ENCODE measurements at places on chromosomes 4 and X.
A peak's percentile ranks its signal among the peaks of the same experiment; 100 is the strongest.

GRCh38 chr4:76310683-76311082 is 4.2 kb downstream of the STBD1 start:
- DNase-seq, result no peak

DNA sequence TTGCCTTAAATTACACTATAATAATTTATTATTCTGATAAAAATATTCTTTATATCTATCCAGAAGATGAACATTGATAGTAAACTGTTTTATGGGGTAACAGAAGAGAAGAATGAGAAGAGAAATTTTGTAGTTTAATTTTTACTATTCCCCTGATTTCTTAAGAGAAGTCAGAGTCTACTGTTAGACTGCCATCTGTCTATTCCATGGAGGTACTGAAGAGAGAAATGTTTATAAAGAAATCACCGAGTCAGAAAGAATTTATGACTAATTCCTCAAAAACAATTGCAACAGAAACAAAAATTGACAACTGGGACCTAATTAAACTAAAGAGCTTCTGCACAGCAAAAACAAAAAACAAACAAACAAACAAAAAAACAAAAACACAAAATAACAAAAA is 149.9 kb downstream of the FGF16 start:
- DNase-seq, result no peak

- no peak for DNase-seq
Observed at GRCh38 chrX:122363112-122363795, 820.8 kb upstream of the GRIA3 start.

GRCh38 chrX:386768-387575 is at the start of gene PPP2R3B:
Gene PPP2R3B, minus strand, starts transcription at chrX:386907. Its CDS starts 216 bp downstream, at chrX:386691.
- peak; percentile 98 for DNase-seq

GRCh38 chrX:39930786-39931528 is 166.8 kb downstream of the BCOR start:
- DNase-seq, result no peak

DNA sequence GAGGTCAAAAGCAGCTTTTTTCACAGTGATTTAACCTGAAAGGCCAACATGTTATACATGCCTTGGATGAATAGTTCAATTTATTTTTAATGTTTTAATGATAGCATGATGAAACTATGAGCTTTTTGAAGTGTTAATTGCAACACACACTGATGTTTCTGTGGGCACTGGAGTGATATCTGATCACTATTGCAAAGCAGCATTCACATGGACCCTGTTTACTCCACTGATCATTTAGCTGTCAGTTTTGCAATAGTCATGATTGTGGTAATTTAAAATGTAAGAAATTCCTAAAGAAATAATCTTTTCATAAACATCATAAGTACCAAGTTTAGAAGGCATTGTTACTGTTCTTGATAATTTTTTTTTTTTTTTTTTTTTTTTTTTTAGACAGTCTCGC is 74.1 kb downstream of the ARSJ start:
- DNase-seq, result no peak

DNA sequence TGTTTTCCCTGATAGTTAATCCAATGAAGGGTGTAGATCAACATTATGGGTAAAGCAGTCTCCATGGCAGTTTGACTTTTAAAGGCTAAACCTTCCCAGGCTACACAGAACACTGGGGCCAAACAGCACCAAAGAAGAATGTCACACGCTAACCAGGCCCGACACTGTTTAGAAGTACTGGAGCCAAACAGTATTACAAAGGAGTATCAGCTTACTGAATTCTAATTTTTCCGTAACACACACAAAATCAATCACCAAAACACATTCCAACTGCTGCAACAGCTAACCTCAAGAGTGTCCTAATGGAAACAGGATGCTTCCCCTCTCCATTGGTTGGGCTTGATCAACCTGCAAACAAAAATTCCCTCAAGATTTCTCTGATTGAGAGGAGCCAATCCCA is 783.5 kb downstream of the PCDH18 start:
- DNase-seq, result no peak

DNA sequence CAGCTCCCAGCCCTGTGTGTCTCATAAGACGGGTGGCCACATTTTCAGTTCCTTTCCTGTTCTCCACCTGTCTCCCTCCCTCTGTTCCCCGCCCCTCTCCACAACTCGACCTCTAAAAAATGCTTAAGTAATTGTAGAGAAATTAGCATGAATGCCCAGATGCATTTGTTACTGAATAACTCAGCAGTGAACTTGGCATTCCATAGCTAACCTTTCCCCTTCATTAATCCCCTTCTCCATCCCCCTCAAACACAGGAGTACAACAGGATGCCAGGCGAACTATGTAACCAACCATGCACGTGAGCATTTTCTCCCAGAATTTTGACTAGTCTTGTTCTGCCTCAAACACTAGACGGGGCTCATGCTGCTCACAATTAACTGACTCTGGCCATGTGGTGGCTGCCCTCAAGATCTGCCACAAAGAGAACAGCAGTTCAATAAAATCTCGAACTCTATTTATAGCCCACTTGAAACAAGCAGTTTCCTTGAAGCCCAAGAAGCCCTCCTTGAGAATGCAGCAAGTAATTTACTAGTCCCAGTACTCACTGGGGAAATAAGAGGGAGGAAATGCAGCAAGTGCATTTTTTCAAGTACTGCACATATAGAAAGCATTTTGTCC is 351.2 kb downstream of the ARHGAP24 start:
- no peak for DNase-seq

DNA sequence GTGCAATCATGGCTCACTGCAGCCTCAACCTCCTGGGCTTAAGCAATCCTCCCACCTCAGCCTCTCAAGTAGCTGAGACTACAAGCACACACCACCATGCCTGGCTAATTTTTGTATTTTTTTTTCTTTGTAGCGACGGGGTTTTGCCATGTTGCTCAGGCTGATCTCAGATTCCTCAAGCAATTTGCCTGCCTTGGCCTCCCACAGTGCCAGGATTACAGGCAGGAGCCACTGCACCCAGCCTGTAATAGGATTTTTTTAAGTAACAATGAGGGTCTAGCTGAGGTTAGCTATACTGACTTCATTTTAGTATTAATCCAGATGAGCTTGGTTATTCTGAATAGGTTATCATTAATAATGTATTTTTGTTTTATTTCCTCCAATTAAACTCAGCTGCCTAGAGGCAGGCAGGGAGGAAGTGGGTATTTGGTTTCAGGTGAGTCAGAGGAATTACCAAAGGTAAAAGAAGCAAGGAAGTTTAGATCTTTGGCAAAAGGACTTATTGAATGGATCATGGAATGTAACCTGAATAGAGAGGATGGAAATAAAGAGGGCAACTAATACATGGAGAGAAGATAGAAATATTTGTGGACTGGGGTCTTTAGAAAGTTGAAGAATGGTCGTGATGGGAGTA is 1023.3 kb upstream of the TENM3 start:
- no peak for DNase-seq

GRCh38 chrX:134251241-134251640 is 14.3 kb downstream of the CCDC160 start:
- no peak for DNase-seq

DNA sequence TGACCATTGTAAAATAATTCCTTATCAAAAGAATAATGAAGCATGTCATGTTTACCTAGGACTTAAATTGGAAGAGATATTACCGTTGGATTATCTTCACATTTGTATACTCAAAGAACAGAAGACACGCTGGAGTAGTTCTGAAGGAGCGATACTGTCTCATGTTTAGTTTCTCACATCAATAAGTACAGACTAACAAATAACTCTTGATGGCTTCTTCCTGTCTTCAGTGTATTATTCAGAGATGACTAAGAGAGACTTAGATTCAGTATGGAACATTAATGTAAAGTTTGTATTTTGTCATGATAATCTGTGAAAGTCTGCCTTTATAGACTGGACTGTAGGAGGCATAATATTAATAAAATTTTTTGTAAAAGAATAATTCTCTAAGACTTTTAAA is 72.7 kb downstream of the SPRY1 start:
- no peak for DNase-seq

DNA sequence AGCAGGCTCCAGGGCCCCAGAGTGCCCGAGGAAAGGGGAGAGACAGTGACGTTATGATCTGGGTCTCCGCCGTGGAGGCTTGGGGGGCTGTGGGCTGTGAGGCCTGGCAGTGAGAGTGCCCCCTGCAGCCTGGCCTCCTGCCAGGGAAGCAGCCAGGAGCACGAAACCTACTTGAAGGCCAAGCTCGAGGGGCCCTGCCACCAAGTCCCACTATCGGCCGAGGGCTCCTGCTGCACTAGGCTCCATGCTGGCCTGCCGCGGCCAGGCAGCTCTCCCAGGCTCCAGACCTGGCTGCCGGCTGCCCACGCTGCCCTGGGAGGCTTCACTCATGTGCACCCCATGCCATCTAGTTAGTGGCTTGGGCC is 18.7 kb downstream of the FLNA start:
- DNase-seq, result no peak

DNA sequence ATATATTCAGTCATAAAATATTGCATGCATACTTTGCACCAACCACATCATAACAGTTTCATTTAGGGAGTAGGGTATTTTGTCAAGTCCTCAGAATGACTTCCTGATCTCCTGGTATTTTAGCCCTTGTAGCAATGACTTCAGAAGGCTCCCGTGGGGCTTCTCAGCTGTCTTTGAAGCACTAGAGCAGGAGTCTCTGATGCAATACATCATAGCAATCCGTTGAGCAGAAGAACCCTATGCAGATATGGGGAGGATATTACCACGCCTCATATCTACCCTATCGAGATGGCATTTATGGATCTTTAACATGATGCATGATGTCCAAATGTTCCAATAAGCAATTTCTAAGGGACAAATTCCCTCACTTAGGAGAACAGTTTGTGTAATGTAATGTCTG is 373.7 kb upstream of the FTHL17 start:
- no peak for DNase-seq

- no peak for DNase-seq
Observed at GRCh38 chr4:159946983-159947615, 844.2 kb downstream of the RAPGEF2 start.

DNA sequence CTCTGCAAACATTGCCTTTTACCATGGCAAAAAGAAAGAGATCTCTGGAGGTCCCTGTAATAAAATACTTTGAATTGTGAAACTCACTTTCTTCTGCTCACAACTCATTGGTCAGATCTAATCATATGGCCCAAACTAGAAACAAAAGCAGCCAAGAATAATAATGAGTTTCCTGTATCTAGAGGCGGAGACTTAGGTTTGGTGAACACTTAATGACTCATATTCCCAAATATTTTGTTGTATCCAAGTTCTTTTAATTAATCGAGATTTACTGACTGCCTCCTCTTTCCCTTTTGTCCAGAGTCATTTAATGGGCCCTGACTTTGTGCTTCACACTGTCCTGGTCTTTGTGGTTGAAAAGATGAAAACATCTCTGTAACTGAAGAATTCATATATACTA is 190.6 kb downstream of the CCSER1 start:
- no peak for DNase-seq

DNA sequence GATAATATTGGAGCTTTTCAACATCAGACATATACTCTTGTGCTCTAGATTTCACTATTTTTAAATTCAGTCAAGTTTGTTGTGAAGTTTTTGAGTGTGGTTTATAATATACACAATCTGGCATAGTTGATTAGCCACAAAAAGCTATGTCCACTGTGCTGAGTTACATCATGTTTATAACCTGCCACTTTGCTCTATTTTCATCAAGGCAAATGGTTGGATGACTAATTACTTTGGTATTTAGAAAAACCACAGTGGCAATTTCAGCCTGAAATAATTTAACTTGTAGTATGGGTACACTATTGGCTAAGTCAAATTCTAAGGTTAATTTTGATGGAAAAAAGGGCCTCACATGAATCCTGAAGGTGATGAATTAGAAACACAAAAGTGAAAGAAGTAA is 262.6 kb downstream of the C4orf33 start:
- no peak for DNase-seq

DNA sequence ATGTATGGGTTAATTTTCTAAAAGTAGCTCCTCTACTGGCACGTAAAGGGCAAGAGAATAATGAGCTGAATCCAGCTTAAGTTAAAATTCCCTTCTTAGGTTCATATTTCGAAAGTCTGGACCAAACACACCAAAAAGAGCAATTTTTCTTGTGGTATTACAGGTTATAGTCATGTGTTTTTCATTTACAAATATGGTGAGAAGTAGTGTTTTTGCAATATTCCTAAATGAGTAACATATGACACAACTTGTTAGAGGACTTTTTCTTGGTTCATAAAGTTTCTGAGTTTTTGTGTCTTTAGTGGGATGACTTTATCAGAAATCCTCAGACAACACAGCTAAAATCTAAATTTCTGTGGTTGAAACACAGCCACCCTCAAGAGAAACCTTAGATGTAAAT is 172.1 kb downstream of the AFF2 start:
- no peak for DNase-seq

DNA sequence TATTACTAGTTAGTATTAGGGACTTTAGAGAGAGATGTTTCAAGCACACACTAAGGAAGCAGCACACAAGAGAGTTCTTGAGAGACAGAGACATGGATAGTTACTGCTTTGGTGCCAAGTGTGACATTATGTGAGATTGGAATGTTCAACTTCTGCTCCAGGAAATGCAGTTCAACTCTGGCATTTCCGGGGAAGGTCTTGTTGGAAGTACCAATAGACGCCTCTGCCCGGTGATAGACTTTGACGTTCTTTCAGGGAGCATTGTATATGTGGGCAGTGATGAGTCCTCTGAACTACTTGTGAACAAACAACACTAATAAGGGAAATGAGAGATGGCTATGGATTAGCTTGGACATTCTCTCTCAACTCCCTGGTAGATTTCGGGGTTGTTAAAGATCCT is 638.1 kb upstream of the BOD1L1 start:
- no peak for DNase-seq

DNA sequence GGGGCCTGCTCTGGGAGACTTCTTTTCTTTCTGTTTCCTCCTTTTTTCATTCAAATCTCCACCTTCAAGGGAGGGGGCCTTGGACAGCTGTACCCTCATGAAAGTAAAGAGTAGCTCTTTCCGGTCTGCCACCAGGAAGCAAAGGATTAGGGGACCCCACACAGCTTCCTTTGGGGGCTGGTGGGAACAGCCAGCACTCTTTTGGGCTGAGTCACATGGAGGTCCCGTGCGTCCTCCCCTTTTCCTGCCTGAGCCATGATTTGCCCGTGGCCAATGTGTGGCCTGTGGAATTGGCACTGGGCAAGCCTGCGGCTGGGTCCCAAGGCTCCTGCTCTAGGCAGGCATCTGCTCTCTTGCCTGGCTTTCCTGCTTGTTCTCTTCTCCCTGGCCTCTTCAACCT is 65.5 kb downstream of the FHDC1 start:
- no peak for DNase-seq

- DNase-seq, result peak; percentile 24
Observed at GRCh38 chrX:129653971-129654651, 645 bp downstream of the APLN start.

DNA sequence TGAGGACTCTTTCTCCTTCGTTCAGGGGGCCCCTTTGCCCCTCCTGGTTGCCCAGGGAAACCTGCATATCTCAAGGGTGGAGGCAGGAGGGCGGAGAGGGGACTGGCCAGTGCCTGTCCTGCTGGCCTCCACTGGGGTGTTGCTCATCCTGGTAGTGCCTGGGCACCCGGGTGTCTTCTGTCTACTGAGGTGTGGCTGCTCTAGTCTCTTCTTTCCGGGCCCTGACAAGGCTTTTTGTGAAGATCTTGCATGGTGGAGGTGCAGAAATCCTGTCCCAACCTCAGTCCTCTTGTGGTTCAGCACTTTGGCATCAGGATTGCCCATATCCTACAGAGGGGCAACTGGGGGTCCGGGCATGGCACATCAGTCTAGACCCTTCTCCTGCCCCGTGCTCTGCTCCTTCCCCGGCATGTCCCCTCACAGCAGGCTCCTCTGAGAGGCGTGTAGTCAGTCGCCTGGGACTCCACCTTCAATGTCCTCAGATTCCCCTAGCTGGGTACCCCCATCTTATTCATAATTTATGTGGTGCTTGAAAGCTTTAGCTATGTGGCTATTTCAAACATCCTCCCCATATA is 1.9 kb downstream of the CCDC110 start:
- DNase-seq, result no peak

GRCh38 chr4:1715002-1715758 is 3.1 kb upstream of the SLBP start:
- DNase-seq, result peak; percentile 37

All from dorsolateral prefrontal cortex (tissue), 122 donors.